ENCODE measurements at places on chromosomes 1 and 21. TPM values are rescaled to one million over a fixed set of nuclear protein-coding genes. Genes with fewer than 3 reads are reported as not detected.

The SEC16B gene
- 3.1 TPM for total RNA-seq

The FCRLA gene
- 1.5 TPM for total RNA-seq

The TEDDM1 gene
- total RNA-seq = not detected

The RBP7 gene
- not detected for total RNA-seq

The GRIK3 gene
- not detected for total RNA-seq

The RPTN gene
- total RNA-seq = not detected

The S100A9 gene
- total RNA-seq = not detected

The PLA2G2A gene
- not detected for total RNA-seq

The TATDN3 gene
- 25.5 TPM for total RNA-seq

The CHI3L2 gene
- 2.5 TPM for total RNA-seq

The TP53BP2 gene
- total RNA-seq = 42.8 TPM

The UBE2J2 gene
- 48.3 TPM for total RNA-seq

The ELAVL4 gene
- not detected for total RNA-seq

The PADI4 gene
- not detected for total RNA-seq

The C1orf87 gene
- 0.15 TPM for total RNA-seq

The SHISAL2A gene
- total RNA-seq = not detected

The LRRC47 gene
- 46.3 TPM for total RNA-seq

The ZC3H12A gene
- 10.8 TPM for total RNA-seq

The AMY2A gene
- total RNA-seq = not detected

The ZSWIM5 gene
- total RNA-seq = 1.3 TPM

The EFHD2 gene
- total RNA-seq = 48.8 TPM

The GJC2 gene
- total RNA-seq = 14.8 TPM

The C1QB gene
- total RNA-seq = not detected
